ENCODE measurements at places on chromosomes 6 and 20.

DNA sequence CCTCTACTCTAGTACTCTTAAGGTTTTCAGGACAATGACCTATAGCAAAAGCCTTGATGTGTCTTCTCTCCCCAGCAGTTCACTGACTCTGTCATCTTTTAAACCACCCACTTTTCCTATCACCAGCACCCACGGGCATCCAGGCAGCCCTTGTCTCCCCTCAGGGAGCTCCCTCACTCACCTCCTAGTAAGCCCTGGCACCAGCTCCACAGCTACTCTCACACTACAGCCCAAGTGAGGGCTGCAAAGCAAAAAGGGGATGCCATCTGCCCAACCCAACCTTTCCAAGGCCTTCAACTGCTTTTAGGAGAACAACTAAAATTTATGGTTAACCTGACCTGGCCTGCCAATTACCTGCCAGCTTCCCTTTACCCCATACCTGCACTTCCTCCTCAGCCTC lies 26.0 kb downstream of the GCLC start:
- DNase-seq: no peak

GRCh38 chr6:113629256-113629655 lies 227.9 kb upstream of the MARCKS start:
- DNase-seq: no peak

DNA sequence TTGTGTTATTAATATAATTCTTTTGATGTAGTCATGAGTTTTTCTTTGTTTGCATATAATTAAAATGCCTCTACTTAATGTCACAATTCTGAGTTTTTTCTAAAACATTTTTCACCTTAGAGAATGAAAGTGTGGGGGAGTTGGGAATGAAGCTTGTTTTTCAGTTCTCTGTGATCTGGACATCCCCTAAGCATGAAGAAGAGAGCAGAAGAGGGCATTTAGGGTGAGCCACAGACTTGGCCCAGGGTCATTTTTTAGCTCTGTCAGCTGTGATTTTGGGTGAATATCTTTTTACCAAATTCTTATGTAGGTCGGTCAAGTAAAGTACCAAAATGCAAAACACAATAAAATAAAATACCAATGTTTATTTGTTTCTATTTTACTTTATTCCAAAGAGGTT lies 3.9 kb downstream of the OTOR start:
- DNase-seq: no peak

GRCh38 chr6:2959909-2960719 lies 11.3 kb downstream of the SERPINB6 start:
- DNase-seq: no peak

DNA sequence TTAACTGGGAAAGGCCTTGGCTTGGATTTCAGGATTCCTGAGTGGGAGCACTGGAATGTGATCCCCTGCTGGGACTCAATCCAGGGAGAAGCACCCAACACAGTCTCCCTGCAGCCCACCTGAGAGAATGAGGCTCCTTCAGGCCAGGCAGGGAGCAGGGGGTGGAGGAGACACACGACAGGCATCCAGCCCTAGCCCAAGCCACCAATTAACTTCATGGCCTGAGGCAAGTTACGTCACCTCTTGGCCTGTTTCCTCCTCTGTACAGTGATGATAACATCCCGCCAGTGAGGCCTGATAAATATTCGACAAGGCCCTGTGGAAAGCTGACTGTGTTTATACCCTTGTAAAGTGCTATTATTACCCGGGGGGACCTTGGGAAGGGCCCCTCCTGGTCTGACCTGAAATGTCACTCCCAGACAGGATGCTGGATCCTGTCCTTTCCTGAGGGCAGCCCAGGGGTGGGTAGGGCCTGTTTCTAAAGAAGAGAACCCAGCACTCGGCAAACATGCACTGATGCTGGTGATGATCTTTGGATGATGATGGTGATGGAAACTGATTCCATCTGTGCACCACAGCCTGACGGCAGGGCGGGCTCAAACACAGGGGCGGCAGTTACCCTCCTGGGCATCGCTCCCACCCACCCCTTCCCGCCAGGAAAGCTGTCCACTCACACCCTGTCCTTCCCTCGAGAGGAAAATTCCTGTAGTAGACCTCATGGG lies 12.4 kb downstream of the FRS3 start:
- no peak for DNase-seq

- DNase-seq: no peak
Measured at GRCh38 chr6:110043366-110043994, 65.4 kb downstream of the GPR6 start.

DNA sequence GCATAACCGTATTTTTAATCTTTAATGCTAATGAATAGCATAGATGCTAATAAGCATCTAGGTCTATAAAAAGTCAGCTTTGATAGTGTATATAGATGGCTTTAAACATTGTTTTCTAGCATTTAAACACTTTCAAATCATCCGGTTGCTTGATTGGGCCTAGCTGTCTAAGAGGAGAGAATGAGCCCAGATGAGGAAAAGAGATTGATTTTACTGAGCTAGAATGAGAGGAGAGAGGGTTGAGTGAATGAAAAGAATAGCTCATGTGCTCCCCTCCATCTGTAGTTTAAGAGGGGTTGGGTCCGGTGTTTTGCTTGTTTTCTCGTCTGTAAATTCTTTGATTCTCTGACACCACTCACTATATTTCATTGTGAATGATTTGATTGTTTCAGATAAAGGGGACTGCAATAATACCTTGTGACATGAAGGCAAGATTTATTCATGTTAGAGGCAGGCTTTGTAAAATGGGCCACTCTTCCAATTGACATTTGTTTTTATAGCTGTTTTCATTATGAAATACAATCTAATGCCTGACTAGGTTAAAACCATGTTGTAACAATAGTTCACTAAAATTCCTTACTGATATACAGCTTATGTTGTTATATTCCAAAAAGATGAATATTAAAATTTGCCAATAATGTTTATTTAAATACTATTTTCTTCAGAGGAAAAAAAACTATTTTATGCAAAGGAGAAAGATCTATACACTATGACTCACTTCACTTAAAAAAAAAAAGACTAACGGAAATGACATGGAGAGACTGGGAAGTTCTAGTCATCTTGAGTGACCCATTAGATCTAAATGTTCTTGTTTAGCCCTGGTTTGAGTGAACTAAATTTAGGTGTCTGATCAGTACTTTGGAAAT lies 3.2 kb downstream of the PTPN1 start:
- DNase-seq: no peak

DNA sequence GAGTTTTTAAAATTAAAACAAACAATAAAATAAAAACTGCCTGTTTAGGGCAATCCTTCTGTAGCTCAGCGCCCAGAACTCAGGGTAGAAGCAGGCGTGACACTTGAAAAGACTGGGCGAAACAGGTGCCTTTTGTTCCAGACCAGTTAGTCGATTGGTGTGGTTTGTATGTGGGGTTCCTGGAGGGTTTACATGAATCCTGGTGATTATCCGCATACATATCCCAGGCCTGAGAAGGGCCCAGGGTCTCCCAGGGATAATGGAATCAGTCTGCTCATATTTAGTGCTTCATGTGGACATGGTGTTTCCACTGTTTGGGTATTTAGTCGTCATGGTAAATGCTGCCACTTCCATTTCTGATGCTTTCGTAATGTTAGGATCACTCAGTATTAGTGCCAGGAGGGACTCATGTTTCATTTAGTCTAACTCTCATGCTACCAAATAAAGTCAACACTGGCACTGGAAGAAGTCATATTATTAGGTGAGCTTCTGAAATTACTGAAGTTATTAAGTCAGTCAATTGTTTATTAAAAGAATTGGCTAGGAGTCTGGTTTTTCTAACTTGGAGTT lies 116.5 kb downstream of the SAMD5 start:
- DNase-seq: no peak

GRCh38 chr6:151063352-151063751 lies 176.4 kb upstream of the AKAP12 start:
- no peak for DNase-seq

DNA sequence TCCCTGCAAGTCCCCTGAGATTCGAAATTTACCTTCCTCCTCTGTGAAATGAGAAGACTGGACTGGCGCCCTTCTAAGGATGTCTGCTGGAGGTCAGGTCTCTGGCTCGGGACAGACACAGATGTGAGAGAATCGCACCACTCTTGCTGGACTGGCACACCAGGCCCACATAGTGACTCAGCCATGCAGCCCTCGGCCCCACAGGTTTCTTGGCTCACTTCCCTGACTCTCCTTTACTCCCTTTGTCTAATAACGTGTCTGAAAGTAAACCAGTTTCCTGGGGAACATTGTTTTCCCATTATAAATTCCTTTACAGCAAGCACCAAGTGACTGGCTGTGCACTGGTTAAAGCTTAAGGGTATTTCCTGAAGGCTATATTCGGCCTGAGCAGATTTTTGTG lies 106.7 kb upstream of the PLEKHG1 start:
- no peak for DNase-seq

DNA sequence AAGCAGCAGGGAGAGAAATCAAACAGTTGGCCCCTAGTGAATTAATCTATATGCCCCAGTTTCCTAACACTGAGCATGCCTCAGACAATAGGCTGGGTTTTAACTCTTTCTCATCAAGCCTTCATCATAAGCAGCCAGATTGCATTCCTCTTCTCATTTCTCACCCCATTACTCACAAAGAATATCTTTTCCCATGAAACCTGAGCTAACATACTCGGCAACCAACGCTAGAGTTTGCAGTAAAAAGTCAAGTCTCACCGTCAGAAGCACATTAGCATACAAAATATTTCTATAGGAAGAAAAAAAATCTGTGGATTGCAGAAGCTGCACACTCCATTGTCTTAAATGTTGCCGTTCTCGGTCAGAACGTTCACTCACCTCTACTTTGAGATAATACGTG lies 429.9 kb upstream of the ARID1B start:
- no peak for DNase-seq

DNA sequence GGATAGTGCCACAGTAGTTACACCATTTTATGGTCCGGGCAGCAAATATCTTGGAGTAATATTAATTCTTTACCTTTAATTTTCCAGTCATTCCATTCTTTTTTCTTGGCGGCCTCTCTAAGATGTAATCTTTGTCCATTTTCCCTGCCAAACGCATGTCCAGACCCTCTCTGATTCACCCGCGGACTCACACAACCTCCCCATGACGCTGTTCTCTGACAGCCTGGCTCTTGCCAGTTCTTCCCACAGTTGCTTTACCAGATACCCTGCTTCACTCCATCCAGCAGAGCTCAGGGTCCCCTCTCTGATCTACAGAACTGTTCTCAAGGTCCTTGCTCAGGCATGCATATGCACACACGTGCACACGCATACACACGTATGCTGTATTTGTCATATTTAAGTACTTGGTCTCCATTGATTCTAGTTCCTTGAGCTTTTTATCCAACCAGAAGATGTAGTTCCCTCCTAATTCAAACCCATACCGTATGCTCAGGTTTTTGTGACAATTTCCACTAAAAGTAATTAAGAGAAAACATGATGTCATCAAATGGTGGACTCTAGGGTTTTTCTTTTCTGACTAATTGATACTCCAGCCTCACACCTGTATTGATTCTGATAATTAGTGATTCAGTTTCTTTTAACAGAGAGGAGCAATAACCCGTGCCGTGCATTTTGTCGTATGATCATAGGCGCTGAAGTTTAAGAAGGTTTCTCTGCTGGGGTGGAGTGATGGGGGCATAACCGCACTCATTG lies 10.0 kb downstream of the BPHL start:
- no peak for DNase-seq

DNA sequence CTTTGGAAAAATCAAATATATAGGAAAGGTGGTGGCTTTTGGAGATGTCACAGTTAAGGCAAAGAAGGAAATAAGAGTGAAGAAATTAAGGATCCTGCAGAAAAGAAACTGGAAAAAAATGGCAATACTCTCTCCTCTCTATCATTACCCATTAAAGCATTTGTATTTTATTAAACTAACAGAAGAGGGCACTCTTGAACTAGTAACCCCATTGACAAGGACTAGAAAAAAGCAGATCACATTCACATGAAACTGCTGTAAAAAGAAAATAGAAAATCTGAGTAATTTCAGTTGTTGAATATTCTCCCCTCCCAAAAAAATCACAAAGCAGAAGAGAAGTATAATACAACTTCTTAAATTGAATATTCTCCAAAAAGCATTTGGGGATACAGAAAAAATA lies 104.1 kb upstream of the SLC35B3 start:
- no peak for DNase-seq

DNA sequence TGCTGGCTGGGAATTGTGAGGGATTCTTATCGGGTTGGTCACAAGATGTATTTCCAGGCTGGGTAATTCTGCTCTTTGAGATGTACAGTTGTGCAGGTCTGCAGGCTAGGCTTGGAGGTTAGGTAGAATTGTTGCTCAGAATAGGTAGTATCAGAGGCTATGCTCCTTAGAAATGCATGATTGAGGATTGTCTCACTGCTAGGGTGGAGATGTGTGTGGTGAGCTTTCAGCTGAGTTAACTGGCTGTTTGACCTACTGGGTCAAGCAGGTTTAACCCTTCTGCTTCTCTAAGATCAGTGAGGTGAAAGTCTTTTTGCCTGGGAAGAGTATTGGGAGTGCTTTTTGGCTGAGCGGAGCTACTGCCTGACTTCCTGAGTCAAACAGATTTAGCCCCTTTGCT lies 701.1 kb downstream of the UTRN start:
- no peak for DNase-seq

- DNase-seq: no peak
Measured at GRCh38 chr6:137020776-137021175, 24.0 kb downstream of the IL20RA start.

- no peak for DNase-seq
Measured at GRCh38 chr6:112503091-112503596, 156.0 kb downstream of the RFPL4B start.

- no peak for DNase-seq
Measured at GRCh38 chr20:39850821-39851330, 838.2 kb downstream of the MAFB start.

GRCh38 chr6:42199106-42199981 lies 4.6 kb upstream of the GUCA1B start:
- DNase-seq: no peak

- DNase-seq: no peak
Measured at GRCh38 chr20:44212792-44213191, 2.2 kb upstream of the OSER1 start.

DNA sequence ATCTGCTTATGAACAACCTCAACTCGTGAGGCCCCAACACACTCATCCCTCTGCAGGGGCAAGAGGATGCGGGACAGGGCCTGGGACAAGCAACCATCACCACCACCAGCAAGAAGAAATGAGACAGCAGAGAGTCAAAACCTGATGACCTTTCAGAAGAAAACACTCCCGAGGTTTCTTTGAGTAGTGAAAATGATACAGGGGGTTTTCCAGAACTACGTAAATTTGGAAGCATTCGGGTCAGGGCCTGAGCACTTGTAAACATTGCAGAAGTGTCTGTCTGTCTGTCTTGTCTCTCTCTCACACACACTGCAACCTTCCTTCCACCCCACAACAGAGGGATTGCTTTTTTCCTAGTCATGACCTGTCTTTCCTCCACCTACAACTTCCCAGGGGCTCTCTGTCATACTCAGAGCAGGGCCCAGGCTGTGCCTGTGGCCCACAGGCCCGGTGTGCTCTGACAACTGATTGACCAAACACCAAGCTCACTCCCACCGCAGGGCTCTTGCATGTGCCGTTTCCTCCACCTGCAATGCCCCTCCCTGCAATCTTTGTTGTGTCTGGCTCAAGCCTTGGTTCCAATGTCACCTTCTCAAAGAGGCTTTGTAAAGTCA lies 90.9 kb downstream of the BMP7 start:
- no peak for DNase-seq
